CD14-positive monocyte (primary cell): ENCODE measurements at places on chromosomes 3 and 15.

- no peak for DNase-seq
These were observed 41.2 kb downstream of the RLBP1 start for GRCh38 chr15:89179966-89180875.

- no peak for DNase-seq
These were observed 178.2 kb downstream of the LSAMP start for GRCh38 chr3:116267116-116267515.

DNA sequence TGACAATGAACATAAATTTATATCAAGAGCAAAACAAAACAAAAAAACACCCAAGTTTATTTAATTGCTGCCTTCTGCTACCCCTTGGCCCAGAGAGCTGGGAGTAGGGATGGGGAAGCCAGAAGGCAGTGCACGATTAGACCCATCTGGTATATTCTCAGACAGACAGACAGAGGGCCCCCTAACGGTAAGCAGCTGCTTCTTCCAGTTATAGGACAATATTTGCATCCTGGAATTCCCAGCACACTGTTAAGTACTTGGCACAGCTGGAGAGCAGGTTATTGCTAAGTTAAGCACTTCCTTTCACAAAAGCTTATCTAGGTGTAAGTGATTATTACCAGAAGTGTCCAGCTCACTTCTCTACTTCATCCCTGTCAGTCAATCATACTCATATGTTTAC lies 39.3 kb downstream of the C2CD4B start:
- no peak for DNase-seq

- no peak for DNase-seq
These were observed 216.8 kb downstream of the NR1D2 start for GRCh38 chr3:24161841-24162240.
